Suppressor macrophage (primary cell): ENCODE measurements at places on chromosomes 3 and 15.

DNA sequence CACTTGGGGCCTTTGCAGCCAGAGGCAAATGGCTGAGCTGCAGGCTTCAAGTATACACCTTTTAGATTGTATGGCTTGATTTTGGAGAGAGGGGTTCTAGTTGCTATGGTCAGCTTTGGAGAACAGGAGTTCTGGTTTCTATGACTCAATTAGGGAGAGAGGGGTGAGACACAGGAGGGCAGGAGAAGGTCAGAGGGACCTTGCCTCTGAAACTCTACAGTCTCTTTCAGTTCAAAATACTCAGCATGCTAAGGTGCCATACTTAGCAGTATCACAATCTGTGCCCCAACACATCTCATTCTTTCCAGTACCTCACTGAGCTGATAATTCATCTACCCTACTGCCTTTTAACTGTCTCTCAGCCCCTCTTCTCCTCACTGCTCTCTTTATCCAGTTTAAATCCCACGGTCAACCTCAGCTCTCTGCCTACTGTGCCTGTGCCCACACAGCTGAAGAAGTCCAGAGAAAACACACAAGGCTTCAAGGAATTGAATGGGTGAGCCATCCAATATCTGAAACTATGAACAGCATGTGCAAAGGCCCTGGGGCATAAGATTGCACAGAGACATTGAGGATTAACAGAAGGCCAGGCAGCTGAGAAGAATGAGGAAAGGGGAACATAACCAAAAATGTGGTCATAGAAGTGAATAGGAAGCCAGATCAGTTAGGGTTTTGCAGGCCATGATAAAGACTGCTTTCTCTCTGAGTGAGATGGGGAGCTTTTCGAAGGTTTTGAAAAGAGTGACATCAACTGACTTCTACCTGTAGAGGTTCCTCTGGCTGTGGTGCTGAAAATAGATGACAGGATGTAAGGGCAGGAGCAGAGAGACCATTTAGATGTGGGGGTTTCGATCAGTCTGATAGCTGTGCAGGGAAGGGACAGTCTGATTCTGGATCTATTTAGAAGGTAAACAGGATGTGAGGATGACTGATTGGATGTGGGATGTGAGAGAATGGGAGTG, 54.5 kb upstream of the C3orf80 start:
- no peak for DNase-seq

GRCh38 chr15:78067328-78068228, 9.9 kb downstream of the TBC1D2B start:
- peak; percentile 57 for DNase-seq

DNA sequence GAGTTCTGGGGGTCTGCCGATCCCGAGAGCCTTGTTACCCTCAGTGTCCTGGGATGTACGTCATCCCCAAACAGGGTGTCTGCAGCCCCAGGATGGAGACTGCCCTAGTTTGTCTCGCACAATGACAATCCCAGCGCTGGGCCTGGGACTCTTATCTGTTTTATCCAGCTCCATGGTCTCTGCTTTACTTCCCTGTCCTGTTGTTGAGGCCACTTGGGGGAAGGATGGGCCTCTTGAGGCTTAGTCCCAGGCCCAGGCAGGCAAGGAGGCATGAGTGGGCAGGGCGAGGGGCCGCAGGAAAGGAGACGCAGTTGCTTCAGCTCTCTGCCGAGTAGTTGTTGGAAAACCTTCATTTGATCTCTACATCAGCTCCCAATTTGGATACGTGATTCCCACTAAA, 17.4 kb downstream of the SMAD6 start:
- DNase-seq, result no peak

DNA sequence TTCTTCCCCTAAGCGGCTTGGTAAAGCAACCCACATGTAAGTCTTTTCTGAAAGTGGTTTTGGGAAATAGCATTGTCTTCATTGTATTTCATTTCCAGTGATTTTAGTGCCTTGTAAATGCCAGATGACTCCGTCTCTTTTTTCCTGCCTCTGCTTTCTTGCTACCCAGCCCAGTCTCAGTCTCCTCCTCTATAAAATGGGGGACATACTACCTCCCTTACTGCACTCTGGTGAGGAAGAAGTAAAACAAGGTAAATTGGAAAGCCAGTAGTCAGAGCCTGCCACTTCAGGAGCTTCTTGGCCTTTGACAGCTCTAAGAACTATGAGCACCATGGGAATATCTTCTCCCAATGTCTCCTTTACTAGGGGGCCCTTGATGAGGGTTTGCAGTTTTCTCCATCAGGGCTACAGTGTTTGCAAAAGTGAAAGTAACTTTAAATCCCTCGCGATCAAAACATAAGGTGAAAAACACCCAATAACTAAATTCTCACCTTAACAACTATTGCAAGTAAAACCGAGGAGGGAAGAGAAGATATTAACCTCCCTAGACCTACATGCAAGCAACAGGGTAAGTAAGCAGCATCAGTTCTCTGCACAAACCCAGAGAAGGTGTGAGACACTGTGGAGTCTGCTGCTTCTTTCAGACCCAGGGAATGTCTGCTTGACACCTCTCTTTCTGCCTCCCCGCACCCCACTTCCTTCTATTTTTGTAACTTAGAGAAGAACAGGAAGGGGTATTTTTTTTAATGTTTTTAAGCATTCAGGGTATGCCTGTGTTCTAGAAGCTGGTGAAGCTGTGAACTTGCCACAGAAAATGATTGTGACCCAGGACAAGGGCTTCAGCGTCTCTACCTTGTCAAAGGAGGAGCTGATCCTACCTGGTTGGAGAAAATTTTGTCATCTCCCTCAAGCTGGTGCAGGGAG, 159.1 kb upstream of the EOMES start:
- DNase-seq, result peak; percentile 20

DNA sequence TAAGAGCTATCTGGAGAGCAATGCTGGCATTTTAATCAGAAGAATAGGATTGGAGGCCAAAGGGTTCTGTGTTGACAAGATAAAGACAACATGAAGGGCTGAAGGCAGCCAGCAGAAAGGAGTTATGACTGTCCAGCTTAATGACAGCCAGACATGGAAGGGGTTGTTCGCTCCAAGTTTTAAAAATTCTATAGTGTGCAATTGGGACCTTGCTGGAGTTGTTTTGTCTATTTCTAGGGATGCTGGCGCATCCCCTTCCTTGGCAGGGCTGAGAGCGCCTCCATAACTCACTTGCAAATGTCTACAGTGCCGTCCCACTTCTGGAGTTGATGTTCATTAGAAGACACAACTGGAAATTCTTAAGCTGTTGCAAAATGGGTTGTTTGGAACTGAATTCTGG, 200.7 kb downstream of the TLE3 start:
- DNase-seq, result no peak

DNA sequence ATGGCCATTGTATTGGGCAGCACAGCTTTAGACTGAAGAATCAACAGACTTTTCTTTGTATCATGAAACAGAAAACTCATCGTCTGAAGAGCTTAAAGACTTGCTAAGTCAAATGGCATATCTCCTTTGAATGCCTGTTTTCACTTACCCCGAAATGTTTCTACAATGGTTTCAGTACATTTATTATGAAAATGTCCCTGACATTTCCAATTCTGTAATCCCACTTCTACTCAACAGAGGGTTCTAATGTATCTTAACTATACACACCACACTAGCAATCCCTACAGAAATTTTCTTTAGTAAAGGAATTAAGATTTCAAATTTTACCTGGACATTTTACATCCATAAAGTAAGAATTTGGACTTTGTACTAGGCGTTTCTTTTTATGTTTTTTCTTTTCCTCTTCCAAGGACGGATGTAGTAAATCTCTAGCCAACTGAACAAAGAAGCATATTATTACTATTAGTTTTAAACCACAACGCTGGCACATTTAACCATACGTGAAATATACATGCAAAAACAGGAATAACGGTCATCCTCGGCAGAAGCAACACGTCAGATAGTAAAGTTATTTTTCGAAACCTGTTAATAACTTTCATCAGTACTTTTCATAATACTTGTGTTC, 1.1 kb downstream of the RPS27L start:
- peak; percentile 10 for DNase-seq

DNA sequence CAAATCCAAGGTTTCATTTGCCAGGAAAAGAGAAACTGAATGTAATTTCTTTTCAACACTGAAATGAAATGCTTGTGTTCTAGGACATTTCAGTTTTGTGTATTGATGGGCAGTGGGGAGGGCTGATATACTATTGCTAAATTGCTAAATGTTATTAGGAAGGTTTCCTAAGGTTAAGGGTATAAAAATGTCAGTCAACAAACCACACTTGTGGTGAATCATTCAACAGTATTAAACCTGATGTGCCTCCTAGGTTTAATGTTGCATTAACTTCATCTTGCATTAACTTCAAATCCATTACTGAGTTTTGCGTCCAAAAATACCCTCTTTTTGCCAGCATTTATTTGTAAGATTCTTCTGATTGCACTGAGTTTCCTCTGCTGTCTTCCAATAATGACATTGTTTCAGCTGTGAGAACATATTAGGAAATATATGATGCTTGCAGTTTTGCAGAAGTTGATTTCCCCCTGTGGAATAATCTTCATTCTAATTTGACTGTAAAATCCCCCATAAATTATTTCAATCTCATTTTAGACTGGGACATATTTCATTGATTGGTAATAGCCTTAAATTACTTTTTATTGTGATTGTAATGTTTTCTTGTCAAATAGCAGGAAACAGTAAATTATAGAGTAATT, 758.3 kb downstream of the GBE1 start:
- DNase-seq, result no peak

- no peak for DNase-seq
Observed at GRCh38 chr3:134704556-134704955, 53.7 kb upstream of the KY start.

GRCh38 chr3:136749091-136749490, 3.1 kb downstream of the STAG1 start:
- no peak for DNase-seq

- no peak for DNase-seq
Observed at GRCh38 chr3:69409831-69410230, 23.9 kb upstream of the FRMD4B start.

GRCh38 chr15:64824929-64825430, 467 bp downstream of the PIF1 start:
- no peak for DNase-seq

DNA sequence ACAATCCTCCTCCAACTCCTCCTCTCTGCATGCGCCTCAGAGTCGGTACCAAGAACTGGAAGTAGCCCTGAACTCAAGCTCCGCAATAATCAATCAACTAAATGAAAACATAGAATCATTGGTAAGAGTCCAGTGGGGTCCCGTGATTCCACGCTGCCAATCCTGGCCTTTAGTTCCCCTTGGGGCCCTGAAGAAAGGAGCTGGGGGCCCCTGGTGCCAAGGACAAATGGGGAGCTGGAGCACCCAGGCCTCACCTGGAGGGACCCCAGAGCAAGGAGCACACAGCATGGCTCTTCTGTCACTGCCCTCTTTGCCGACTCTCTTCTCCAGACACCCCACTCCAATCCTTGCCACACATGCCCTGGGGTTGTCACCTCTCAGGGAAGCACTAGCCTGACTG, 80.3 kb downstream of the ADAMTS7 start:
- DNase-seq, result no peak

DNA sequence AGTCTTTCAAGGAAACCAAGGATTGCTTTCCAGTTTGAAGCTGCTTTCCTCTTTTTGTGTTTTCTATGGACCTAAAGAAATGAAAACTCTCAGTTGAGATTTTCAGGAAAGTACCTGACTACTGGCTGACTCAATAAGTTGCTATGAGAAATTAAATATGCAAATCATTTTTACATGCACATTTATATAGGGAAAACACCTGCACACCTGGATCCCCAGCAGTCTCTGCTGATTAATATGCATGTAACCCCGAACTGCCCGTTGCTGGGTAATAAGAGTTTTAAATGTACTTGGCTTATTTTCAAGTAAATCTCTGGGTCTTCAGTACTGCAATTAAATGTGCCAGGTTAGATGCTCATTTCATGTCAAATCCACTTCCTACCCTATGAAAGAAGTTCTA, 77.2 kb downstream of the KBTBD8 start:
- DNase-seq, result no peak

DNA sequence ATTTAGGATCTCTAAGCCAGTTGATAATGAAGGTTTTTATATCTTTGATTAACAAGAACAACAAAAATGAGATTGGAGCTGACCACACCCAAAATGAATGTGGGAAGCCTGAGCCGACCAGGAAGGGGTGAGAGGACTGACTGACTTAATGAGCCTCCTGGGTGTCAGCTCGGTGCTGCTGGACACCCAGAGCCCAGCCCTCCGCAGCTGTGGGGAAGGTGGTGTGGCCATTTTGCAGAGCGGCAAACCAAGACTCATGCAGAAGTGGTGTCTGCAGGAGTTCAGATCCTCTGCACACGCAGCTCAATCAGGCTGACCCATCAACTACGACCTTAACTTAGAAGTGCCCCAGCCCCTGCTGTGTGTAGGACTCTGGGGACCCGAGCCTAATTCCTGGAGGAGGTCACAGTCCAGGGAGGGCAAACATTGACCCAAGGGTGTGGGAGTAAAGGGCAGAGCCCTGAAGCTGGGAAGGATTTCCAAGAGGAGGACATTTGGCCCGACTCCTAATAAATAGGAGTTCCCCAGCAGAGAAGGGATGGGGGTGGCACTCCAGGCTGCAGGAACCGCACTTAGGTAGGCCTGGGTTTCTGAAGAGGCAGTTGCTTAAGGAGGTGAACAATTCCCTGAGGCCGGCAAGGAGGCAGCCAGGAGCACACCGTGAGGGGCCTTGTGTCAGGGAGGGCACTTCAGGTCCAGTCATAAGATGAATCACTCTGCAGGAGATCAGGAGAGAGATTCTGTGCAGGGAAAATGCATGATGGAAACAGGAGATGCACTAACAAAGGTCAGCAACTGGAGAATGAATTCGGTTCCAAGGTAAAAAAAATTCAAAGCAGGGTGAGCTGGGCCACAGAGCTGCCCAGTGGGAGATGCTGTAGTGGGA, 197.1 kb upstream of the TPM1 start:
- no peak for DNase-seq

GRCh38 chr15:52778457-52778856, 11.7 kb downstream of the ONECUT1 start:
- DNase-seq, result no peak

- DNase-seq, result no peak
Observed at GRCh38 chr15:93882779-93883178, 348.6 kb upstream of the MCTP2 start.

DNA sequence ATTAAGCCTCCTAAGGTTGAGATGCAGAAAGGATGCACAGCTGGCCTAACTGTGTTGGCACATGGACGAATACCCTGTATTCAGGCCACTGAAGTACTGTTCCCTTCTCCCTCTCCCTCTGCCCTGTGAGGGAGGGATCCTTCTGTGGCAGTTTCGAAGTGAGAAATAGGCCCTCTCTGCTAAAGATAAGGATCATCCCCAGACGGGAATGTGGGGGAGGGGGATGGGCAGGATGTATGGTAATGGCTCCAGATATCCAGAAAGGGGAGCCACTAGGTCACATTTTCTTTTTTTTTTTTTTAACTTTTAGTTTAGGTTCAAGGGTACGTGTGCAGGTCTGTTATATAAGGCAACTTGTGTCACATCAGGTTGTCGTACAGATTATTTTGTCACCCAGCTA, 463.1 kb downstream of the TBL1XR1 start:
- DNase-seq, result no peak

DNA sequence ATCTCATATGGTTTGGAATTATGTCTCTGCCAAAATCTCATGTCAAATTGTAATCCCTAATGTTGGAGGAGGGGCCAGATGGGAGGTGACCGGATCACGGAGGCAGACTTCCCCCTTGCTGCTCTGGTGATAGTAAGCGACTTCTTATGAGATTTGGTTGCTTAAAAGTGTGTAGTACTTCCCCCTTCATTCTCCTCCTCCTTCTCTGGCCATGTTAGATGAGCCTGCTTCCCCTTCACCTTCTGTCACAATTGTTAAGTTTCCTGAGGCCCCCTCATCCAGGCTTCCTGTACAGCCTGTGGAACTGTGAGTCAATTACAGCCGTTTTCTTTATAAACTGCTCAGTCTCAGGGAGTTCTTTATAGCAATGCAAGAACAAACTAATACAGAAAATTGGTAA, 51.1 kb downstream of the NEDD4 start:
- peak; percentile 67 for DNase-seq
